ENCODE measurements at places on chromosomes 16 and 17.

- no peak for DNase-seq
These were observed 975 bp downstream of the SNX29 start for GRCh38 chr16:11977376-11978041.

- DNase-seq, result no peak
These were observed 44.7 kb upstream of the DNAH17 start for GRCh38 chr17:78621720-78622490.

DNA sequence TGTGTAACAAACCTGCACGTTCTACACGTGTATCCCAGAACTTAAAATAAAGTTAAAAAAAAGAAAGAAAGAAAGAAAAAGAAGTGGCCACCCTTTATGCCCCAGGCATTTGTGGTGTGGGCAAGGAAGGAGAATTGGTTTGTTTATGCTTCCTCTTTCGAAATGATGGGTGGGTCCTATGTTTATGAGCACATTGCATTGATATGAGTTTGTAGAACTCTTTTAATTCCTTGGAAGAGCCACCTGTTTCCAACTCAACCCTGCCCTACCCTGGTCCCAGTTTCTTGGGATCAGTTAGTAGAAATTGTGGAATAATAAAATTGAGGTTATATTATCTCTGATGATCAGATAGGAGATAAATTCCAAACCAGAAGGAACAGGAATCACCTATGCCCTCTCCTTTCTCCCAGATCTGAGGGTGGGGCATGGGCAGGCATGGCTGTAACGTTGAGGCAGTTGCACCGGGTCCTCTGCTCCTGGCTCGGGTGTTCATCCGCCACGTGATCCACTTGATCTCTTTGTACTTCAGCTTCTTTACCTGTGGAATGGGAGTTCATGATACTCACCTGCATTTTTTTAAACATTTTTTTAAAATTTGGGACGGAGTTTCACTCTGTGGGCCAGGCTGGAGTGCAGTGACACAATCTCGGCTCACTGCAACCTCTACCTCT, 15.9 kb downstream of the CHAD start:
- DNase-seq, result no peak

DNA sequence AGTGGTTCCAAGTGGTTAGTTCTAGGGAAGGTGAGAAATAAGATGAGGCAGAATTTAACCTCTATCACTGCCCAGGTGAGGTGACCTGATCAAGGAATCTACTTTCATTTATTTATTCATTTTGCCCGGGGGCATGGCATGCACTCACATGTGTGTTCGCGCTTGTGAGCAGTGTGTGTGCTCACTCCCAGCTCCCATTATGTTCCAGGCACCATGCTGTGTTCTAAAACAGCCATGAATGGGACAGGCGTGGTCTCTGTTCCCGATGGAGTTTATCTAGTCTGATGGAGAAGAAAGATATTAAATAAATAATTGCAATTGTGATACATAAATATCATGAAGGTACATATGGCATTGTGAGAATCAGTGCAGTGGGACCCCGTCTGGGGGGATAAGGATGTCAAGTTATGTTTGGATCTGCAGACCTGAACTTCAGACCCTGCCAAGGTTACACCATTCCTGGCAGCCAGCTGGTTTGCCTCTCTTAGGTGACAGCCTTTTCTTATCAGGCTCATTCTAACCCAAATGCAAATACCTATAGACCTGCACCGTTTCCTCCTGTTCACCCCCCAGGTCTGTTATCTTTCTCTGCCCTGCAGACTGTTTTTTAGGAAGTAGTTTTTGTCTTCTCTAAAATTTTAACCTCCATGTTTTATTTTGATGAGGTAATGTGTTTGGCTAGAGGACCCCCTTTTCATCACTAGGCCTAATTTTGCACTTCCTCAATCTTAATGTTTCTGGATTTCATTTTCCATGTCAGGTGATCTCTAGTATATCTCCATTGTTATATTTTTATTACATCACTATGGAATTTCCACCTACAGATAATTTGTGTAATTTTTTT, 11.8 kb downstream of the CYB5B start:
- DNase-seq, result no peak

DNA sequence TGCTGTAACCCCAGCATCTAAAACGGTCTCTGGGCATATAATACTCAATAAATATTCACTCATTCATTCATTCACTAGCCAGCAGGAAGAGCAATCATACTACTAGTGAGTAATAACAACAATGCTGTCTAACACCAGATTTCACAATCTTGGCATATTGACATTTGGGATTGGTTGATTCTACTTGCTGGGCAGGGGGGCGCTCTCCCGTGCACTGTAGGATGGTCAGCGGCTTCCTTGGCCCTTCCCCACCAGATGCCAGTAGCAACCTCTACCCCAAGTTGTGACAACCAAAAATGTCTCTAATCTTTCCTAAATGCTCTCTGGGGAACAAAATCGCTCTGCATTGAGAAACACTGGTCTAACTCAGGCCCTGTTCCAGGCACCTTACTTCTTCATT, 20.7 kb downstream of the WFDC1 start:
- no peak for DNase-seq

DNA sequence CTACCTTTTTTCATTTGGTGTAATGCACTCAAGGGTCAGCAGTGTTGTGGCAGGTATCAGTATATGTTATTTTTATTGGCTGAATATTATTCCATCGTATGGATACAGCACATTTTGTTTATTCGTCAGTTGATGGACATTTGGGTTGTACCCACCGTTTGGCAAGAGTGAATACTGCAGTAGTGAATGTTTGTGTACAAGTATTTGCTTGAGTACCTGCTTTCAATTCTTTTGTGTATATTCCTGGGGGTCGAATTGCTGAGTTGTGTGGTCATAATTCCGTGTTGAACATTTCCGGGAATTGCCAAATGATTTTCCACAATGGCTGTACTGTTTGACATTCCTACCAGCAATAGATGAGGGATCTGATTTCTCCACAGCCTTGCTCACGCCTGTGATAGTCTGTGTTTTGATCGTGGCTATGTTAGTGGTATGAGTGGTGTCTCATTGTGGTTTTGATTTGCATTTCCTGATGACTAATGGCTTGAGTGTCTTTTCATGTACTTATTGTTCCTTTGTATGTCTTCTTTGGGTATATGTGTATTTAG, 108.4 kb downstream of the OR1D5 start:
- DNase-seq, result no peak

- no peak for DNase-seq
These were observed 39.8 kb upstream of the AKAP1 start for GRCh38 chr17:57044976-57045867.

DNA sequence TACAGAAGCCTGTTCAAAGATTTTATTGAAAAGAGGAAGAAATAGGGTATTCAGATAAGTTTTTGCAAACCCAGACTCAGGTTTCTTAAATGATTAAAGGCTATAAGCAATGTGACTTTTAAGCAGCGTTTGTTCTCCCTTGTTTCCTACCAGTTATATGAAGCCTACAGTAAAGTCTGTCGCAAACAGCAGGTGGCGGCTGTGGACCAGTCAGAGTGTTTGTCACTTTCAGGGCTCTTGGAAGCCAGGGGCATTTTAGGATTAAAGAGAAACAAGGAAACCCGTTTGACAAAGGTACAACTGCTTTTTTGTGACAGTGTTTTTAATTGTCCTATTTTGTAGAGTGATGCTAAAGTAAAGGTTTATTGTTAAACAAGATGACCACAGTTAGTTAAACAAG, 7.7 kb upstream of the RARA start:
- no peak for DNase-seq

DNA sequence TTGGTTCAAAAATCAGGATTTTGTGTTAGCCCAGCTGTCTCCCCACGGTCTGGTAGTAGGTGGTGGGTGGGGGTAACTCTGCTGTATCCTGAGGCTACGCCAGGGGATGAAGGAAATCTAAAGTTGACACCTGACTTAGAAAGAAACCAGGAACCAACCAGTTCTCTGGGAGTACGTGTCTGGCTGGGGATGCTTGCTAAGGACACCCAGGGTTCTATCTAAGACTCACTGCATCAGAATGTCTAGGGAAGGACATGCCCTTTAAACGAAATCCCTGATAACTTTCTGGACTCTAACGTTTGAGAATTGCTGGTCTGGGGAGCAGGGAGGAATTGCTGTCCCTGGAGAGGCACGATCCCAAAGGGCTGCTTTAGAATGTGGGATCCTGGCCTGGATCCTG, 39.2 kb upstream of the CES5A start:
- DNase-seq, result no peak

GRCh38 chr17:7667656-7668406, 17.1 kb downstream of the ATP1B2 start:
- no peak for DNase-seq

DNA sequence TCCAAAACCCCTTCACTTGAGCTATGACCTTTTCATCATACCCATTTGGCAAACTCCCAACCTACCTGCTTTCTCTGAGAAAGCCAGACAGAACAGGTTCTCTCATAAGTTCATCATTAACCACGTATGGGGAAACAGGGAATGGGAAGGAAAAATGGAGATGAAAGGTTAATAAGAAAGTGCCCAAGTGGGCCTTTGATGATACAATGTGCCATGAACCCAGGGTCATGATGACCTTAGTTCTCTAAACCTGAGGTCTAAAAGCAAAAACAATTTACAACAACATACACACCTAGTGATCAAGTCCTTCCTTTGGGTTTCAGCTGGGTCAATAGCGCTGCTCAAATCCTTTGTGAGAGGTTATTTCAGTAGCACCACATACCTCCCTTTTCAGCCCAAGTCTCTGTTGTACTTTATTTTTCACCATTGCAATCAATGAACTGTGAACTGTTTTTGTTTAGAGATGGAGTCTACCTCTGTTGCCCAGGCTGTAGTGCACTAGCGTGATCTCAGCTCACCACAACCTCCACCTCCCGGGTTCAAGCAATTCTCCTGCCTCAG, 14.5 kb upstream of the RANGRF start:
- no peak for DNase-seq

DNA sequence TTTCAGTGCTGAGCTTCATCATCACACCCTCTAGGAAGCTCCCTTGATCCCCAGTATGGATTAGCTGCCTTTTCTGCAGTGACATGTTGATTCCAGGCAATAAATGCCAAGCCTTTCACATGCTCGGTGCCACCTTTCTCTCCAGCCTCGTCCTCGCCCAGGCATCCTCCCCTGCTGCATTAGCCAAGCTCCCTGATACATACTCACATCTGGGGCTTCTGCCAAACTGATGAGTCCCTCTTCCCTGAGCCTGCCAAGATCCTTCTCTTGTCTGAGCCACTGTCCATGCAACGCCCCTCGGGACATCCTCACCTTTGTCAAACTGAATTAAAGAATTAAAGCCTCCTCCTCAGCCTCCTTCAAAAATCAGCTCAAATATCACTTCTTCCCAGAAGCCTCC, 538.5 kb upstream of the CDH11 start:
- no peak for DNase-seq

GRCh38 chr17:64428406-64428805, 20.5 kb upstream of the MILR1 start:
- no peak for DNase-seq
